ENCODE measurements at places on chromosomes 4 and X.

GRCh38 chr4:74335341-74336021, 27.2 kb downstream of the EPGN start:
- DNase-seq: no peak

- DNase-seq: no peak
Measured at GRCh38 chr4:188430384-188430783, 291.1 kb downstream of the TRIML1 start.

DNA sequence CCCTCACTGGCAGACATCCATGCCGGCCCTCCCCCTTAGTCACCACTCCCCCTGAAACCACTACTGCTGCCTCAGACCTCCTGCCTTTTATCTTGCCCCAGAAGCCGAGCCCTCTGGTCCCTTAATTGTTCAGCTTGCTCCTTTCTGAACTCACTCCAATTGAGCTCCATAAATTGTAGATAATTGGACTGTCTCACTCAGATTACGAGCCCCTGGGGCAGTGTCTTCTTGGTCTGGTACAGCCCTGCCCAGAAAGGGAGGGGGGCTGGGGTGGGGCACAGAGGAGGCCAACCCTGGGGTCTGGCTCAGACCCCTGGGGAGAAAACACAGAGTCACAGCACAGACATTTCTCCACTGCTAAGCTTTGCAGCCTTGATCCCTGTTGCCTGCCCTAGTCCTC, 39.4 kb downstream of the NALF2 start:
- DNase-seq: no peak

GRCh38 chrX:95063554-95063953, 1389.5 kb downstream of the FAM133A start:
- no peak for DNase-seq

DNA sequence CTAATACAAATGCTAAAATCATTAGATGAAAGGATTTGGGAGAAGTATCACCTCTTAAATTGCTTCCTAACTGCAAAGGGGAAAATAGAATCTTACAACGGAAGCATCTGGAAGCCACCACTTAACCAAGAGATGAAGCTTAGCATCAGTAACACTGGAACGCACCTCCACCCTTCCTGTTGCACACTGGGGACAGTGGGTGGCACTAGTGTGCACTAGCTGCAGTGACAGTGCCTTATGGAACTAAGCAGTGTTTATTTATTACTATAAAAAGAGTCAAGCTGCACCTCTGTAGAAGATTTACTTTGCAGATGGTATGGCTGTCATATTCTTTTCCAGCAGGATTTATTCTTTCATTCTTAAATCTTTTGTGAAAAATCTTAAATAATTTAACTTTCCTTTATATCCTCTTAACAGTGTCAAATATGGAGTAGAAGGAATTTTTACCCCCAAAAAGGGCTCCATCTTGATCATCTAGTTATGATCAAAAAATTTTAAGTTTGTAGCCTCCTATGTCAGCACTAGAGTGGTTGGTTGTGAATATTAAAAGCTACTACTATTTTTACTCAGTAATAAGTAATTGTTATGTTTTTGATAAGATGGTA, 76.7 kb downstream of the SCD5 start:
- DNase-seq: no peak

GRCh38 chr4:108450236-108450898, 170.0 kb upstream of the RPL34 start:
- DNase-seq: no peak

DNA sequence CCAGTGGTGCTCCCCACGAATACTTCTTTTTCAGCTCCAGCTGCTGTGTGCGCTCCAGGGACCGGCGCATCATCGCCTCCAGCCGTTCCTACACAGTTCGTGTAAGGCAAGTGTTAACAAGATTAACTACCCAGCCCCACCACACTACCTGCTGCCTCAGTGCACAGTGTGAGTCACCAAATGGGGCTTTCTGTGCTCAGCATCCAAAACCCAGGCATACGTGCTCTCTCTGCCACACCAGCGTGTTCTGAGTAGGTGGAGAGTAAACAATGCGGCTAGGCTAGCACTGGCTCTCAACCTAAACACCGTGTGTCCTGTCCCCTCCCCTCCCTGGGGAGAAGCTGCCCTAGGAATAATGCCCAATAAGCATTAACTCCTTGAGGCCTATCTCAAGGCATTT, 60.0 kb downstream of the MAP7D2 start:
- no peak for DNase-seq

- no peak for DNase-seq
Measured at GRCh38 chr4:19531906-19532848, 719.5 kb upstream of the SLIT2 start.

DNA sequence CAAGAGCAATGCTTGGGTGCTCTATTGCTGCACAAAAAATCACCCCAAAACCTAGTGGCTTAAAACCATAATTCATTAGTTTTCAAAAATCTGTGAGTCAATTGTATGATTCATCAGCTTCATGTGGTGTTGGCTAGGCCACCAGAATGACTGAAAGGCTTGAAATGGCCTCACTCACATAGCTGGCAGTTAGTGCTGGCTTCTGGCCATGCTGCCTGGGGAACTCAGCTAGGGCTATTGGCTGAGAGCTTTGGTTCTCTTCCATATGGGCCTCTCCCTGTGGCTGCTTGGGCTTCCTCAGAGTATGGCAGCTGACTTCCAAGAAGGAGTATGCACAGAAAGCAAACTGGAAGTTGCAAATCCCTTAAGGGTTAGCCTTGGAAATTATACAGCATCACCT, 3.1 kb upstream of the MTMR1 start:
- no peak for DNase-seq

DNA sequence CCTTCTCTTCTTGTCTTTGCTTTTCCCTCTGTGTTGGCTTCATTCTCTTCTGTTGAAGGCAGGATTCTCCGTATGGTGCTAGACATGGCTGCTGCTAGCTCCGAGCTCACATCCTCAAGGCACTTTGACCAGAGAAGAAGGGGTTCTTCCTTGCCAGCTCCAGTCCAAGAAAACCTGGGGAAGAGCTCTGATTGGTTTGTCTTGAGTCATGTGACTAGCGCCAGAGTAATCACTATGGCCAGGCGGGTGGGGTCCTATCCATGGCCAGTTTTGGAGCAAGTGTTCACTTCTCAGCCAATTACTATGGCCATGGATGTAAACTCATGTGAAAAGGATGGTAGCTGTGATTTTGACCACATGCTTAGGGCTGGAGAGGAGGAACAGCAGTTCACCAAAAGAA, 74.2 kb downstream of the CT47B1 start:
- DNase-seq: no peak

DNA sequence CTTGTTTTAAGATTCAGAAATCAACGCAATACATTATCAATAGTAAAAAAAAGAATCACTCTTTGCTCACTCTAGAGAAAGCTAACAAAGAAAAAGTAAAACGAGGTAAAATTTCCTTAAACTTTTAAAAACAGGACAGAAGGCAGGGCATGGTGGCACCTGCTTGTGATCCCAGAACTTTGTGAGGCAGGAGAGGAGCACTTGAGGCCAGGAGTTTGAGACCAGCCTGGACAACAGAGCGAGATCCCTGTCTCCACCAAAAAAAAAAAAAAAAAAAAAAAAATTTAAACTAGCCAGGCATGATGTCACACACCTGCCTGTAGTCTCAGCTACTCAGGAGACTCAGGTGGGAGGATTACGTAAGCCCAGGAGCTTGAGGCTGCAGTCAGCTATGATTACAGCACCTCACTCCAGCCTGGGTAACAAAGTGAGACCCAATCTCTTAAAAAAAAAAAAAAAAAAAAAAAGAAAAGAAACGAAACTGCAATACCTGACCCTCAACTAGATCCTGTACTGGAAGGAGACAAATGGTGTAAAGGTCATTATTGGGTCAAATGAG, 3.5 kb downstream of the CCNI start:
- no peak for DNase-seq

DNA sequence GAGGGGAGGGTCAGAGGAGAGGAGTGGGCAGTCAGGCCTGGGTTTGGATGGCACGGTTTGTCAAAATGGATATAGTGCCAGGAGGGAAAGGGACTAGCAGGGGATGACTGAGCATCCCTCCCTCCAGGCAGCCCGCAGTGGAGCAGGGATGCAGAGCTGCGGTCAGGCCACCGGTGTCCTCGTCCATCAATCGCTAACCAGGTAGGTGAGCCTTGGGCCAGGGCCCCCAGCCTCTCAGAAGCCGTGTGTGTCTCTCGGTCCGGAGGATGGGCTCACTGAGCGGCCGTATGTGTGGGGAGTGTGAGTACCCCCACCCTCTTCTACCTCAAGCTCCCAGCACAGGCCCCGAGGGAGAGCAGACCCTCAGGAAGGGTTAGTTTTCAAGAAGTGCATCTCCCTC, 538 bp upstream of the CYTL1 start:
- no peak for DNase-seq

- no peak for DNase-seq
Measured at GRCh38 chr4:158778712-158779111, 9.9 kb downstream of the FNIP2 start.

DNA sequence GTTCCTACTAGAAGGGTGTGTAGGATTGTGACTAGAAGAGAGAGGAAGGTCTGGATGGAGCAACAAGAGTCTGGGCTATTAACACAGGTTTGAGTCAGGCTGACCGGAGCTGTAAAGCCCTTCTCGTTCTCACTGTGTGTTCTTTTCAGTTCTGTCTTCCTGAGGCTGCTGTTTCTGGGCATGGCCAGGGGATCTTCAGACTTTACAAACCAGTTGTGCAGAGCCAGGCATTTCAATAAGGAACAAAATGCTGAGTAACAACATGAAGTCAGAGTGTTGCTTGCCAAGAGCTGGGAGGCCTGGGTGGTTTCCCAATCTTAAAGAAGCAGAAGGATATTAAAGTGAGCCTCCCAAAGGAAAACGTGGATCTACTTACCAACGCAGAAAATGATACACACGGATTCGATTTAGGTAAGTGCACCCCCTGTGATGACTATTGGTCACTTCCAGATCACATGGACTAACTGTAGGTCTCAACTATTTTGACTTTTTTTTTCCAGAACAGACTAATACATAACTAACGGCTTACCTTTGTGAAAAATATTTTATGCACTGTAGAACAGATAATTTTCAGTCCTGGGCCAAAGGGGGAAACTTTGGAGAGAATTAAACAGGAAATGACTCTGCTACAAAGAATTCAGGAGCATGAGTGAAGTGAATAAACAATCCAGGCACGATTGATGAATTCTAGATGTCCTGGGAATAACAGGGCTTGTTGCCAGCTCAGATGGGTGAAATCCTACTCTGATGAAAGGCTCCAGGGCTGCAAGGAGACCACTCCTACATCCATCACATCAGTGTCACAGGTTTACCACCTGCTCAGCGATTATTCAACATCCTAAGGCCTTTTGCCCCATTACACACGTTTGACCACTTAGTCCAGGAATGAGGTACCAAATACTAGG, 94.5 kb downstream of the ANXA3 start:
- DNase-seq: peak; percentile 92

DNA sequence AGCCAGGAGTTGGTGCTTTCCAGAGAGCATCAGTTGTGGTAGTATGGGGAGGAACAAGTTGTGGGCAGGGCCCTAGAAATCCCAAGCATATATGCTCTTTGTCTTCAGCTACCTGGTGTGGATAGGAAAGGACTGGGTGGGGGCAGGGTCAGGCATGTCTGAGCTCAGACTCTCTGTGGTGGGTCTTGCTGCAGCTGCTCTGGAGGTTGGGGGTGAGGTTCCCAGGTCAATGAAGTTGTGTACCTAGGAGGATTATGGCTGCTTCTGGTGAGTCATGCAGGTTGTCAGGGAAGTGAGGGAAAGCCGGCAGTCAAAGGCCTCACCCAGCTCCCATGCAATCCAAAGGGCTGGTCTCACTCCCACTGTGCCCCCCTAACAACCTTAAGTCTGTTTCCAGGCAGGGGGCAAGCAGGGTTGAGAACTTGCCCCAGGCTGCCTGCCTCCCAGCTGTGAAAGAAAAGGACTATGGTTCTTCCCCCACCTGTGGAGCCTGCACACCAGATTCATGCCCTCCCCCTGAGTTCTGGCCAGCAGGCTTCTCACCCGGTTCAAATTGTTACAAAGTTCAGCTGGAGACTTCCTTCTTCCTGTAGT, 30.4 kb upstream of the QRFPR start:
- DNase-seq: no peak

Measured in hematopoietic multipotent progenitor cell treated with erythropoietin and hydrocortisone succinate and interleukin-3 and kit ligand, for 17 days (in vitro differentiated cells).